ENCODE measurements at places on chromosomes 13 and 19. TPM values are rescaled to one million over a fixed set of nuclear protein-coding genes. Genes with fewer than 3 reads are reported as not detected.

DNA sequence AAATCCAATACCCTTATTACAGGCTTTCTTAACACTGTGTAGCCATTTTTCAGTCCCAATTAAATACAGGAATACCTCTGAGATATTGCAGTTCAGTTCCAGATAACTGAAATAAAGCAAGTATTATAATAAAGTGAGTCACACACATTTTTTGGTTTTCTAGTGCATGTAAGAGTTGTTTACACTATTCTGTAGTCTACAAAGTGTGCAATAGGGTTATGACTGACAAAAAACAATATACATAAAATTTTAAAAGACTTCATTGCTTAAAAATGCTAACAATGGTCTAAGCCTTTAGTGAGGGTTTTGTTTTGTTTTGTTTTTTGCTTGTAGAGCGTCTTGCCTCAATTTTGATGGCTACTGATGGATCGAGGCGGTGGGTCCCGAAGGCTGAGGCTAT, 434.4 kb upstream of the NBEA start:
- no peak for DNase-seq

- no peak for DNase-seq
These were observed 968 bp upstream of the KL start for GRCh38 chr13:33015241-33015668.

DNA sequence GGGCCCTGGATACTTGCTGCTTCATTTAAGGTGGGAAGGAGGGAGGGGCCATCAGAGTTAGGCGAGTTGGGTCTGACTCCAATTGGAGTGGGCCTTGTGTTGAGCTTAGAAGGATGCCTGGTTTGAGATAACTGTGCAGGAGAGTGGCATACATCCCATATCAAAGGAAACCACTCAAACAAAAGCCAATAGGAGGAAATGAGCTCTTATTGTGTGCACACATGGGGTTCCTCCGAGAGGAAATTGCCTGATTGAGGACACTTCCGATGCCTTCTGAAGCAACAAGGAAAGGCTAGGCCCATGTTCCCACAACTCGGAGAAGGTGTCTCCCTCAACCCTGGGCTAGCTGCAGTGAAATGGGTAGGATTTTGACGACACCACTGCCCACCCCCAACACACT, 19.6 kb downstream of the MBNL2 start:
- DNase-seq, result no peak

GRCh38 chr19:39845584-39845932, 621 bp downstream of the FBL start:
- peak; percentile 33 for DNase-seq

GRCh38 chr13:103703246-103703645, 637.0 kb upstream of the SLC10A2 start:
- DNase-seq, result no peak

GRCh38 chr13:86185107-86185506, 385.9 kb upstream of the SLITRK6 start:
- no peak for DNase-seq

DNA sequence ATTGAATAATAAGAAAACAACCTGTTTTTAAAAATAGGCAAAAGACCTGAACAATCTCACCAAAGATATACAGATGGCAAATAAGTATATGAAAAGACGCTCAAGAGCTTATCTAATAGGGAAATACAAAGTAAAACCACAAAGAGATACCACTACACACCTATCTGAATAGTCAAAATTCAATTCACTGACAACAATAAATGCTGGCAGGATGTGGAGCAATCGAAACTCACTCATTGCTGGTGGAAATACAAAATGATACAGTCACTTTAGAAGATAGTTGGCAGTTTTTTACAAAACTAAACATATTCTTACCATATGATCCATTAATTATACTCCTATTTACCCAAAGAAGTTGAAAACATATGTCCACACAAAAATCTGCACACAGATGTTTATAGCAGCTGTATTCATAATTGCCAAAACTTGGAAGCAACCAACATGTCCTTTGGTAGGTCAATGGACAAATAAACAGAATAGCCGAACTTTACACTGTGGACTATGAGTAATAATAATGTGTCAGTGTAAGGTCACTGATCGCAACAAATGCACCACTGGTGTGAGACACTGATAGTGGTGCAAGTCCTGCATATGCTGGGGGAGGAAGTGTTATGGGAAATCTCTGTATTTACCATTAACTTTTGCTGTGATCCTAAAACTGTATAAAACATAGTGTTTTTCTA, 20.8 kb downstream of the ZC3H13 start:
- no peak for DNase-seq

GRCh38 chr19:29376855-29377354, 148.9 kb upstream of the VSTM2B start:
- DNase-seq, result no peak

- peak; percentile 66 for DNase-seq
These were observed 8.9 kb downstream of the ISYNA1 start for GRCh38 chr19:18428787-18429674.

DNA sequence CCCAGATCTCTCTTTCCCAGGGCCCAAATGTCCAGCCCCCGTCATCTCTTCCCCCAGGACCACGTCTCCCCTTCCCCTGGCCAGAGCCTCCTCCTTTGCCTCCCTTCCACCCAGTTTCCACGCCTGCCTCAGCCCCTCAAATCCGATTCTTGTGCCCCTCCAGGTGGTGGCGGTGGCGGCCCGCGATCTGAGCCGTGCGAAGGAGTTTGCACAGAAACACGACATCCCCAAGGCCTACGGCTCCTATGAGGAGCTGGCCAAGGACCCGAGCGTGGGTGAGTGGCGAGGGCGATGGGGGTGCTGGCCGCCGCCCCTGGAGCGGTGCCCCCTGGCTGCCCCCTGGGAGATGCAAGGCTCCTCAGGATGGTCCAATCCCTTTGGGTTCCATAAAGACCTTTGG, 1.3 kb downstream of the DHDH start:
- DNase-seq, result no peak

Gene AP1M2
- polyA plus RNA-seq, result not detected

Gene ZNF492
- polyA plus RNA-seq, result 1.2 TPM

Gene MTMR6
- polyA plus RNA-seq, result not detected

Gene APC2
- 0.79 TPM for polyA plus RNA-seq

Gene ZGLP1
- polyA plus RNA-seq, result not detected

Gene MAN2B1
- 27.3 TPM for polyA plus RNA-seq

Gene EVI5L
- polyA plus RNA-seq, result 10.6 TPM

Gene ZNF222
- polyA plus RNA-seq, result 5.8 TPM
